ENCODE measurements at places on chromosomes 7 and 10.
A peak's percentile ranks its signal among the peaks of the same experiment; 100 is the strongest.

DNA sequence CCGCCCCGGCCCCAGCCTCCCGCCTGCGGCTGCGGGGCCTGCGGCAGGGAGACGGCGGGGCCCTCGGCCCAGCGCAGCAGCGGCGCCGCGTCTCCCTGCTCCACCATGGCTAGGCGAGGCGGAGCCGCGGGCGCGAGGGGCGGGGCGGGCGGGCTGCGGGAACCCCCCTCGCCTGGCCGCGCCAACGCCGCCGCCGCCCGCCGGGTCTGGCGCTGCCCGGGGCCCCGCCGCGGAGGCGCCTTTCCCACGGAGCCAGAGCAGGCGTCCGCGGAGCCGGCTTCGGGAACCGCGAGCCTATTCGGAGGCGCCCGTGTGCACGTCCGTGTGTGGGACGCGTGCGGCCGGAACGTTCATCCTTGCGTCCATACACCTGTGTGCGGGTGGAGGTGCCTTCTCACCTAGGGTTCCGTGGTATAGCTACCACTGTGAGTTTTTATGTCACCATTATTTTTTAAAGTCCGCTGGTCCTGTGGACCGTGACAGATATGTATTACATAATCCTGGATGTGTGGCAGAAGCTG, at the start of gene DENND11:
Gene DENND11 (minus strand): TSS at position 120 of the 521 bp plus-strand sequence. CDS start 13 bp downstream, at position 107.
- no peak for DNase-seq

- no peak for DNase-seq
Observed at GRCh38 chr7:141280100-141280499, 206.2 kb downstream of the TMEM178B start.

GRCh38 chr10:132366499-132366898, 30.5 kb upstream of the PWWP2B start:
- DNase-seq: no peak

GRCh38 chr7:136654406-136654805, 214.0 kb upstream of the CHRM2 start:
- DNase-seq: no peak

GRCh38 chr7:130189343-130189742, 15.9 kb downstream of the TMEM209 start:
- DNase-seq: peak; percentile 46

DNA sequence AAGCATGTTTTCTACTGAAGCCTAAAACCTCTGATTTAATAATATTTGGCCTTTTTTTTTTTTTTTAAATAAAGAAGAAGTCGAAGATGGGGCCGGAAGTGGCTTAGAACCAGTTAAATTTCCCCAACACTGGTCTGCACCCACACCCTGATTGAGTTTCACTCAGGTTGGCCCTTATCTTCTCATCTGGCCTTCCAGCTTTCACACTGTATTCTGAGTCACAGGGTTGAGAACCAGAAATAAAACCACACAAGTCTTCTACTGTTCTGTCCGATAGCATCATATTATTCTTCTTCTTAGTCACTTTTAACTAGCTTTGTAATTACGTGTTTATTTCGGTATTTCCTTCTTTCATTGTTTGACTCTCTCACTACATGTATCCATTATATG, 9.9 kb downstream of the ZNF365 start:
- peak; percentile 93 for DNase-seq

DNA sequence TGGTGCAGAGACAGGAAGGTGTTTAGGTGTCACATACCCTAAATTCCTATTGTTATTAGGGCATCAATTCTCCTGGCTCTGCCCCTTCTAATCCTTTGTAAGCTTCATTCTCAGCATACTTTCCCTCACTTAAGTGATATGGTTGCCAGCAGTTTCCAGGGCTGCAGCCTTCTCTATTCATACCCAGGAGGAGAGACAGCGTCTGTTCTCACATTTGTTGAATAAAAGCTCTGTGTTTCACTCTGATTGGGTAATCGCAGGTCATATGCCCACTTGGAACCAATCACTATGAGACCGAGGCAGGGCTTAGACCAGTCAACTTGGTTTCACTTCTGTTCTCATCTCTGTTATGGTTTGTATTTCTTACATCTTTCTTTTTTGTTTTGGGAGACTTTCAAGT, 109.6 kb upstream of the MTPN start:
- DNase-seq: peak; percentile 96

DNA sequence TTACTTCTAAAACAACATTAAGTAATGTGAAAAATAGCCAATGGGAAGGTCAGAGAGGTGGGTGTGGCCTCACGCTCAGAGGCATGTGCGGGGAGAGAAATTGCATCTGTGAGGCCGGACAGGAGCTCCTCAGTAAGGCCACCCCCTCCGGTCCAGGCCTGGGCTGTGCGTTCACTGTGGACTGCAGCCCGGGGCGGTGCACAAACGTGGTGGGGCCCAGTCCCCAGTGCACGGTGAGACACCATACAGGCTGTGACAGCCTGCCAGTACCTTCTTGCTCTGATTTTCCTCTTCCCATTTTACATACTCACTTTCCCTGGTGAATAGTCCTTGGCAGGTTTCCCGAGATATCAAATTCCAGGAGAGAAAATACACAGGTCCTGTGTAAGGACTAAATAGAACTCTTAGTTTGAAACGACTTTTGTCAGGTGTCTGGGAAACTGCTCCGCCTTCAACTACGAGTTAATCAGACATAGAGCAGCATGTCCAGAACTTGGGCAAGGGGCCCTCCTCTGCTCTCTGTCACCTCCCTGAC, 174.1 kb upstream of the MKI67 start:
- DNase-seq: no peak

DNA sequence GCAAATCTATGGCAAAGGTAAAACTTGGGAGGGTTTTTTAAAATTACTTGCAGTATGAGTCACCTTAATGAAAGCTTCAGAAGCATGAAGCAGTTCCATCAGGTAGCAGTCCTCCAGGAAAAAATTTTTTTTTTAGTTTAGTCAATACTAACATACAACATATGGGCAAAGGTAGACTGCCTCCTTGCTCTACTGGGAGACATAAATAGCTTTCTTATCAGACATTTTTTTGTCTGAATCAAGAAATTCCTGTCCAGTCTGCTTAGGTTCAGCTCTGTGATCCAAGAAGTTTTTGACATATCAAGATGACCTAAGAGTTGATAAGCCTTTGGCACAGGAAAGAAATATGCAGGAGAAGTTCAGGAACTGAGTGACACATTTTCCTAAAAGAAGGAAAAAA, 171.5 kb upstream of the TCF7L2 start:
- DNase-seq: no peak

- DNase-seq: no peak
Observed at GRCh38 chr10:86211691-86212390, 154.8 kb downstream of the GRID1 start.

- peak; percentile 70 for DNase-seq
Observed at GRCh38 chr10:97726636-97727178, 10.2 kb upstream of the ZFYVE27 start.

- no peak for DNase-seq
Observed at GRCh38 chr7:70242826-70243225, 644.6 kb downstream of the AUTS2 start.

DNA sequence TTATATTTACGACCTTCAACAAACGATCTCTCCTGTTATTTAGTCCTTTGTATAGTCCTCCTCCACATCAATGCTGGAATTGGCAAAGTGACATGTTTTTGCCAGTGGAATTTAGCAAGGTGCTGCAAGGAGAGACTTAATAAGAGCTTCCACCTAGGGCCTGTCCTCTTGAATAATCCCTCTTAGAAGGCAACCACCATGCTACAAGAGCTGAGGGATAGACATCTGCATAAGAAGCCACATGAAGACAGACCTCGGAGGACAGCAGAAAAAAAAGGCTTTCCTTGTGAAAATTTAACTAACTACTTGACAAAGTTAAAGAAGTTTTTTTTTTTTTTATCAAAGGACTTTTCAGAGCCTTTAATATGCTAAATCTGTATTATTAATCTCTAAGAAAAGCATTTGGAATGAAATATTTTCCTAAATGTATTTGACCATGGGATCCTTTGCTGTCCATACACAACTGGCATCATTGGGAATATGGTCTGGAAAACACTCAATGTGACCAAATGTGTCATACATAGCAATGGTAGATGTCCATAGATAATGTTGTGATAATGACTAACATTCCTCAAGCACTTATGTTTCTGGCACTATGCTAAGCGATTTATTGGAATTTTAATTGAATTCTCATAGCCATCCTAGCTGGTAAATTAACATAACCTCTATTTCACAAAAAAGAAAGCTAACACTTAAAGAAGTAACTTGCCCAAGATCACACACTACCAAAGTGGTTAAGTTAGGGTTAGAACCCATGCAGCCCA, 13.2 kb downstream of the HYCC1 start:
- no peak for DNase-seq

- peak; percentile 20 for DNase-seq
Observed at GRCh38 chr7:7639421-7639820, 1.1 kb upstream of the UMAD1 start.
